ENCODE measurements at places on chromosomes 11 and 22.
A peak's percentile ranks its signal among the peaks of the same experiment; 100 is the strongest.

GRCh38 chr11:34155757-34156062, 50.3 kb downstream of the NAT10 start:
- DNase-seq: no peak

DNA sequence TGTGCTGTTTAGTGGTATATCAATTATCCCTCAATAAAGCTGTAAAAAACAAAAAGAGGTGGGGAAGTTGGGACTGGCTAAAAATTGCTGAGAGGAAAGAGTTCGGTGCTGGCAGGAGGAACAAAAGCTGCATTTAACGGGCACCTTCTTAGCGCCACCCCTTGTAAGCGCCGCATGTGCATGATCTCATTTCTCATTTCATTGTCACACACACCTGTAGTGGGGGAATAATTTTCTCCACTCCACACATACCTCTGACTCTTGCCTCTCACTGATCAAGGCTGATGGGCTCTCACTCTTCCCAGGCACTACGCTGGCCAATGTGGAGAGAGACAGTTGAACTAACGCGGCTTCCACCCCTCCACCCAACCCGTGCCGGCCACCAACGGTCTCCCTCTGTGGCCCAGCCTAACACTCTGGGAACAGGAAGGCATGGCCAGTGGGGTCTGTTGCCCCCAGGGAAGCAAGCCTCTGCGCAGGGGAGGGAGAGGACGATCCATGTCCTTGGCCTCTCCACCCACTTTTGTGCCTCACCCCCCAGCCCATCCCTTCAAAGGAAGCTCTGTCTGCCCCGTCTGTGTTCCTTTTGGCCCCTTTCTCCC, 186.7 kb upstream of the SYT13 start:
- DNase-seq: no peak

GRCh38 chr22:19069451-19069850, 52.8 kb downstream of the DGCR2 start:
- DNase-seq: no peak

GRCh38 chr11:69416143-69416515, 65.3 kb upstream of the LINC01488 start:
- no peak for DNase-seq

- DNase-seq: no peak
These were observed 20.7 kb upstream of the CBX7 start for GRCh38 chr22:39173050-39173706.

- no peak for DNase-seq
These were observed 614 bp downstream of the NR1H3 start for GRCh38 chr11:47258317-47258902.

- DNase-seq: peak; percentile 84
These were observed 28.7 kb downstream of the CHRDL2 start for GRCh38 chr11:74702383-74703007.

GRCh38 chr11:17803754-17804334, 69.3 kb downstream of the KCNC1 start:
- peak; percentile 16 for DNase-seq

DNA sequence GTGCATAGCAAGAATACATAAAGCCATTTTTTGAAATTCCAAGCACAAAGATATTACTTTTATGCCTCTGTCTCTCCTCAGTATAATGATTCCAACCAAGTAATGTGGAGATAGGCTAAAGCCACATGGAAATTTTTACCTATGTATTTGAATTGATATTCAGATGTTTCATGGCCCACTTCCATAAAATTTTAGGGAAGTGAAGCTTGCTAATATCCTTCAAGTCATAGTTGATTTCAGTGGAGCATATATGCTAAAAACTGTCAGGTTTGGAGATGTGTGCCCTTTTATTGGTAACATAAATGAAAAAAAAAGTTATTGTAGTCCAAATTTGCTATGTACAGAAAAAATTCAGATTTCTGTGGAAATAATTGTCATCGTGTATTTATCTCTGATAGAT, 12.3 kb downstream of the MS4A4E start:
- no peak for DNase-seq

DNA sequence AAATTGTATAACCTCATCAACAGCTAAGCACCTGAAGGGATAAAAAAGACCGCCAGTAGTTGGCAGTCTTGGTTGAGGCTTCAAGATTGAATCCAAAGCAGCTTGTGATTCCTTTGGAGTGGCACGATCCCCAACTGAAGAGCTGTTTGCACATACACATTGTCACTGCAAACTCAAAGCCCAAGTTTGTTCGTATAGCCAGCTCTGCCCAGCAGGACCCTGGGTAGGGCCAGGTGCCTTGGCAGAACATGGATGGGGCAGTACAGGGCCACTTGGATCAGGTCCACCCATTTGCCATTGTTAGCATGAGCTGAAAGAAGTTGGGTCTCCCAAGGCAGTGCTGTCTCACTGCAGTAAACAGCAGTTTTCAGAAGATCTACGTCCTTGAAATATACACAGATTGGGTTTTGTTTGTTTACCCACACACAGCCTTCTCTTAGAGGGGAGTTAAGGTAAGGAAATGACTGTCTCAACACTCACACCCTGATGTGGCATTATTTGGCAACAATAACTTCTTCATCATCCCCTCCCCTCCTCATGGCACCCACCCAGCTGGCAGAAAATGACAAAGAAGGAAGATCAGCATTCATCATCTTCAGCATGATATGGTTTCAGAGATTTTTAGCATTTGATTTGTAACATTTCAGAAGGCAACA, 132.9 kb downstream of the COMMD9 start:
- DNase-seq: no peak

- no peak for DNase-seq
These were observed 301.3 kb upstream of the TENM4 start for GRCh38 chr11:79742176-79742575.

DNA sequence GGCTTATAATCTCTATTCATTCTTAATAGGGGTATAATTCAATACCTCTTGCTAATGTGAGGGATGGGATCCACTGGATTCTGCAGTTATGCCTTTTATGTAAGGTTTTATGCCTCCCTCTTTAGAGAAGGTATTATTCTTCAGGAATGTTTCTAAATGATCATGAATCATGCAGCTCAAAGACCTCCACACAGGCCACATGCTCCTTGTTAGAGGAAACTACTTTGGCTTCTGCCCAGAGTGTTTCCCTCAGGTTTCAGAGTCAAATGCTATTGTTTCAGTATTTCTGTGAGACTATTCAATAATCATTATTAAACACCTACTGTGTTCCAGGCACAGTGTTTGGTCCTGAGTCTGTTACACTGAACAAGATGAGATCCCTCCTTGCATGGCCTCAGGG, 115.9 kb downstream of the RAB38 start:
- no peak for DNase-seq

DNA sequence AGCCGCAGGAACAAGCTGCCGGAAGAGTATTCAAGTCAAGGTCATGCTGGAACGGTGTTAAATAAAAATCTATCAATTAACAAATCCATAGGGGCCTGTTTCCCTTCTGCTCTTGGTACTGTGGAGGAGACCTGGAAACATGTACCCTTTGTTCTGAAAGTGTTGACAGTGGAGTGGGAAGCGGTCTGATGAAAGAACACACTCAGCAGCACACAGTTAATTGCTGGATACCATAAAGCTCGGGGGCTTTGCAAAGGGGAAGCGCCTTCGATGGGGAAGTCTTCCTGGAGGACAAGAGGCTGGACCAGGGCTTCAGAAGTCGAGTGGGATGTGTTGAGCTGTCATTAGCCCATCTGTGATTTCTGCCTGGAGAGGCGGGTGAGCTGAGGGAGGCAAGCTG, 112.5 kb upstream of the CLPB start:
- no peak for DNase-seq

DNA sequence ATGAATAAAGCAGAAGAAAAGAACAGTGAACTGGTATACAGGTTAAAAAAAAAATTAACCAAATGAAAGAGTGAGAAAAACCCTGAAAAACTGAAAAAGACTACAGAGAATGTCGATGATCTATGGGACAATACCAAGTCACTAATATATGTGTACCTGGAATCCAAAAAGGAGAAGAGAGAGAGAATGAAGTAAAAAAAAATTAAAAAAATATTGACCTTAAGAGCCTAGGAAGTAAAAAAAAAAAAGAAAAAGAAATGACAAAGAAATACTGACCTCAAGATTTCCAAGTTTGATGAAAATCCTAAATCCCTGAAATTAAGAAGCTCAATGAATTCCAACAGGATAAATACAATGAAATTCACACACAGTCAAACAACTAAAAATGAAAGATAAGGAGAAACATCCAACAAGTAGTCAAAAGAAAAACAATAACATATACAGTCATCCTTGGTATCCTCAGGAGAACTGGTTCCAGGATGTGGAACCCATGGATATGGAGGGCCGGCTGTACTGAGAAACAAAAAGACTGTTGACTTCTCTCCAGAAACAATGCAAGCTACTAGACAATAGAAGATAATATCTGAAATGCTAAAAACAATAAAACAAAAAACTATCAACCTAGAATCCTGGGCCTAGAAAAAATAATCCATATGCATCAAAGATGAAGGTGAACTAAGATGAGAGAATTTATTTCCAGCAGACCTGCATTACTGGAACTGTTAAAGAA, 33.5 kb upstream of the SERPIND1 start:
- DNase-seq: no peak

DNA sequence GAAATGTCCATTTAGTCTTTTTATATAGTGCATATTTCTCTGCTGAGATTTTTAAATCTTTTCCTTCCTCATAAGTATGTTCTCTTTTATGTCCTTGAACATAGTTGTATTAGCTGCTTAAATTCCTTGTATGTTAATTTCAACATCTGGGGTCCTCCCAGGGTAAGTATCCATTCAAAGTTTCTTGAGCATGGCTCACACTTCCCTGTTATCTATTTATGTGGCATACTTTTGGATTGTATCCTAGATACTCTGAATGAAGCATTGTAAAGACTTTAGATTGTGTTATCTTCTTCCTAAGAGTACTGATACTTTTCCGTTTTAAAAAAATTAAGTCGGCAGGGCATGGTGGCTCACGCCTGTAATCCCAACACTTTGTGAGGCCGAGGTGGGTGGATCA, 28.4 kb upstream of the PITPNB start:
- DNase-seq: no peak

DNA sequence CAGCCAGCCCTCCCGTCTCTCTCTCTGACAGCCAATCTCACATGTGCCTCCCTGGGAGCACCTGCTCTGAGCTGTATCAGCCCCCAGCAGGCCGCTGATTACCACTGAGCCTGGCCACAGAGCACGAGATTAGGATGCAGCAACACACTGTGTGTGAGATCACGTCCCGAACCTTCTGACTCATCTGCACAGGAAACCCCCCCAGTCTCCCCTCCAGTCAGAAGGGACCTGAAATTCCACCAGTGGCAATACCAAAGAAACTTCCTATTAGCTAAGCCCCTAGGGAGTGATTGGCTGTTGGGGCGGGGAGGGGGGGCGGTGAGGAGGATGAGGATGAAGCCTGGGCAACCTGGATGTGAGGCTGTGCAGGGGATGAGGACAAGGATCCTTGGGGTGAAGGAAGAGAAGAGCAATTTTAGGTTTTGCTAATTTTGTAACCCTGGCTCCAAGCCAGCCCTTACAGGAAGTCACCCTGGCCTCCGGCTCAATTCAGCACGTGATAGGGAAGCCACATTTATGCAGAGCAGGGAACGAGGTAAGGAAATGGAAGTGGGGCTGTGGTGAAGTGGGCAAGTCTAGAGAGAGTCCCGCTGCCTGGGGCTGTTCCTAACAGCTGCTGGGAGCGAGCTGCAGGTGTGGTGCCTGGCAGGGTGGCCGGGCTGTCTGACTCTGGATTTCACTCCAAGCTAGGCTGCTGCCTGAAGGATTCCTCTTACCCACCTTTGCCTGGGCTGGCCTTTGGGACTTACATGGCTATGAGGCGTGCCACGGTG, 1.9 kb downstream of the SLC43A3 start:
- DNase-seq: peak; percentile 40

DNA sequence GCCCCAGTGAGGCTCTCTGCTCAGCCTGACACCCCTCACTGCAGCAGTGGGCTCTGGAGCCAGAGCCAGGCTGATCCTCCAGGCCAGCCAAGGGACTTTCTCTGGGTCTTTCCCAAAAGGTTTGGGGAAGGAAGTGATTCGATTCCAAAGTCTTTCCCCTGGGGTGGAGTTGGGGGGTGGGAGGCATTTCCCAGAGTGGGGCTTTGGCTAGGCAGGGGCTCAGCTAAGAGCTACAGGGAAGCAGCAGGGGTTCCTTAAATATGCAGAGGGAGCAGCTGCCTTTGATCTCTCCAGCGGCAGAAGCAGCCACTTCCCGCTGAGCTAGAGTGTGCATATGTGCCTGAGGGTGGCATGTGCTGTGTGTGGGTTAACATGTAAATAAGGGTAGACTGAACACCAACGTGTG, 192.9 kb downstream of the INSC start:
- DNase-seq: peak; percentile 29

GRCh38 chr11:111439901-111440300, 60.8 kb upstream of the POU2AF1 start:
- no peak for DNase-seq

DNA sequence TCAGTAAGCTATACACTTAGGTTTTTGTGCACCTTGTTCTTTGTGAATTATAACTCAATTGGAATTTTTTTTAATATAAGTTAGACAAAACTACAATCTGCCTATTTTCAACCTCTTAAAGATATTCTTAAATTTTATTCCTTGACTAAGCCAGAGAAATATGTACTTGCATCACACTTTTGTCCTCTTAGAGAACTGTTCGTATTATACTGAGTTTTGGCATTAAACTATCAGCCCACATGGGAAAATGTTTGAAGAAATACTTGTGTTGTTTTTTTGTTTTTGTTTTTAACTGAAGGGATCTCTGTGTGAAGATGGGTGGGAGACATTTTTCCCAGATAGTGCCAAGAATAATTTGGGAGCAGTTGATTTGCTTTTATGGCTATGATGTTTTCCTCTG, 25.3 kb downstream of the CEP295 start:
- DNase-seq: no peak

DNA sequence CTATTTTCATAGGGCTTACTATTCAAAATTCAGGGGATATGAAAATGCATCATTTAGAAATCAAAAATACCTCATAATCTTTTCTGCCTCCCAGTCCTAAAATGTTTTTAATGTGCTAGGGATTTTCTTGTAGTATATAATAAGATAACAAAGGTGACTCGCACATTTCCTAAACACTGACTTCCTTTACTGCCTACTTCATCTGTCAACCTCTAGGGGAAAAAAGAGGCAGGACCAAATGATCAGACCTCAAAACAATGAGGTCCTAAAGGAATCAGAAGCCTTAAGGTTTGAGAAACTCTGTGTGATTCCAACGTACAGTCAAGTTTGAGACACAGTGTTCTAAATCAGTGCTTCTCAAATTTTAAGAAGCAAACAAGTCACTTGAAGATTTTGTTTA, 56.1 kb upstream of the POU2AF2 start:
- DNase-seq: no peak

GRCh38 chr11:11171854-11172253, 181.2 kb downstream of the CSNK2A3 start:
- DNase-seq: no peak
